Activated CD4-positive, alpha-beta T cell treated with anti-CD3 and anti-CD28 coated beads, Interleukin-10, Interleukin-2, amounts not matched to agents 100 ng/mL and 50 ng/mL, durations not matched to agents 16 hours and 8 hours (primary cell): ENCODE measurements at places on chromosomes 1 and 21.
A peak's percentile ranks its signal among the peaks of the same experiment; 100 is the strongest.

GRCh38 chr1:67646145-67647035, 38.6 kb upstream of the GADD45A start:
- no peak for DNase-seq

- DNase-seq = no peak
These were observed 69.4 kb downstream of the RGS2 start for GRCh38 chr1:192878249-192878648.

- no peak for DNase-seq
These were observed 26.8 kb upstream of the TMPRSS15 start for GRCh38 chr21:18430341-18430740.

- DNase-seq = no peak
These were observed 40.7 kb upstream of the COL6A2 start for GRCh38 chr21:46057111-46057709.

GRCh38 chr1:230323686-230324085, 102.4 kb downstream of the PGBD5 start:
- no peak for DNase-seq

DNA sequence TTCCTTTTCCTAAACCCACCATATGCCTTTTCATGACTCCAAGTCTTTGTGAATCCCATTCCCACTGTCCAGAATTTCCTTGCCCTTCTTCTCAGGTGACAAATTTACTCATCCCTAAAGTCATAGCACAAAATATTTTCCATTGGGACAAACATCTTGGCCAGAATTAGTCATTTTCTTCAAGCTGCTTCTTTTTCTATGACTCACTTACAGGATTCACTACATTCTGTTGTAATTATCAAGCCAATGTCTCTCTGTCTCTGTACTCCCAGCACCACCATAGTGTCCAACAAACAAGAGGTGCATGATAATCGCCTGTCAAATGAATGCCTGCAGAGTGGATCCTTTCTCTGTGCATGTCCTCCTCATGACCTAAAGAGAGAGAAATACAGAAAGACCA, 37.8 kb downstream of the SGIP1 start:
- DNase-seq = no peak

- no peak for DNase-seq
These were observed 18.8 kb downstream of the LAMB3 start for GRCh38 chr1:209633335-209633997.

DNA sequence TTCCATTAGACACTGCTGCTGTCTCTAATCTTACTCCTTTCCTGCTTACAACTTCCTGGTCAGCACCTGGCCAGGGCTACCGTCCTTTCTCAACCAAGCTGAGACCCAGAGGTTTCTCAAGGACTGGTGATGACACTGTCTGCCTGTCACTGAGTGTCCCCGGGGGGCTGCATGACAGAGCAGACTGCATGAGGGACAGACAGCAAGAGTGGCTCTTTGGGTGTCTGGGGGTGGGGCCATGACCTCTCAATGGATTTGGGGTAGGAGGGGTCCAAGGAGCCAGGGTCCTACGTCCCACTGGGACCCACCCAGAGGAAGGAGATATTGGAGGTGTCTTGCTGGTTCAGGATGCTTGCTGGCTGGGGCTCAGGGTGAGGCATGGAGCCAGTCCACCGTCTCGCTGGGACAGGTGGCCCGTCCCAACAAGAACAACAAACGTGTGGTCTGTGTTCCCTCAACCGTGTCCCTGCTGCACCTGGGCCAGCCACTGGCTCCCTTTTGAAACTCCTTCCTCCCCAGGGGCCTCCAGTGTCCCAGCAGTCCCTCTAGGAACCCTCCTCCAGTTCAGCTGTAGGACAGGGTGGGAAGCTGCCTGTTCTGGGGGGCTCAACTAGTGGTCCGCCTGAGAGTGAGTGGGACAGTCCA, 344.6 kb upstream of the AJAP1 start:
- DNase-seq = no peak

- no peak for DNase-seq
These were observed 14.1 kb downstream of the WDR47 start for GRCh38 chr1:109027841-109028240.

GRCh38 chr1:59814901-59815825, at the start of gene HOOK1:
Gene HOOK1, plus strand, starts transcription at chr1:59814949. Its CDS starts 169 bp downstream, at chr1:59815118.
- DNase-seq = no peak

- DNase-seq = peak; percentile 62
These were observed 42.7 kb downstream of the HSD3B1 start for GRCh38 chr1:119549719-119550132.

- no peak for DNase-seq
These were observed 3.8 kb upstream of the PIGC start for GRCh38 chr1:172447641-172448040.

GRCh38 chr1:56453417-56454078, 125.8 kb downstream of the PLPP3 start:
- no peak for DNase-seq

DNA sequence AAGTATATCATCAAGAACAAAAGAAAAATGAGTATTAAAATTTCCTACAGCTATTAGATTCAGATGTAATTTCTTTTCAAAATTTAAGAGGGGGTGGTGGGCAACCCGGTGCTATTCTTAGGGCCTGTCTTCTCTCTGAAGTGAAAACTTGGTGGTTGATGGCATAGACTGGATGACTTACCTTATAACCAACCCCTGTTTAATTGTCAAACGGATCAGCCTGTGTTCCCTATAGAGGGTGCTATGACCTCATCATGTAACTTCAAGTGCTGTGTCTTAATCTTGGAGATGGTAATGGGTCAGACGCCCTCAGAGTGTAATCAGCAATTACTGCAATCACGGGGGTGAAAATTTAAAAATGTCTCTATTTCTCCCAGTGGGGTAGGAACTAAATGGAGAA, 176.2 kb downstream of the PCP4 start:
- DNase-seq = no peak

GRCh38 chr1:109256971-109257681, 7.8 kb downstream of the CELSR2 start:
- DNase-seq = no peak

GRCh38 chr21:33569991-33570390, 18.5 kb downstream of the DONSON start:
- no peak for DNase-seq

DNA sequence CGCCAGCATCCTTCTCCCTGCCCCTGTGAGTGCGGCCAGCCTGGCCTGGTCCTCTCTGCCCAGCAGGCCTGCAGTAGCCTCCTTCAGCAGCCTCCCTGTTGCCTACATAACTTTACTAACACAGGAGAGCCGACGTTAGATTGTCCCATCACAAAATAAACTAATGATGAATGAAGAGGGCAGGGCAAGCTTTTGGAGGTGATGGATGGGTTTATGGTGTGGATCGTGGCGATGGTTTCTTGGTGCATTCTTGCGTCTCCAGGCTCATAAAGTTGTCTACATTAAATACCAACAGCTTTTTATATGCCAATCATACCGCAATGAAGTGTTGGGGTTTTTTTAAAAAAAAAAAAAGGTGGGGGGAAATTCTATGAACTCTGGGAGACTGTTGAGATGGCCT, 164.5 kb downstream of the PRDM16 start:
- no peak for DNase-seq

DNA sequence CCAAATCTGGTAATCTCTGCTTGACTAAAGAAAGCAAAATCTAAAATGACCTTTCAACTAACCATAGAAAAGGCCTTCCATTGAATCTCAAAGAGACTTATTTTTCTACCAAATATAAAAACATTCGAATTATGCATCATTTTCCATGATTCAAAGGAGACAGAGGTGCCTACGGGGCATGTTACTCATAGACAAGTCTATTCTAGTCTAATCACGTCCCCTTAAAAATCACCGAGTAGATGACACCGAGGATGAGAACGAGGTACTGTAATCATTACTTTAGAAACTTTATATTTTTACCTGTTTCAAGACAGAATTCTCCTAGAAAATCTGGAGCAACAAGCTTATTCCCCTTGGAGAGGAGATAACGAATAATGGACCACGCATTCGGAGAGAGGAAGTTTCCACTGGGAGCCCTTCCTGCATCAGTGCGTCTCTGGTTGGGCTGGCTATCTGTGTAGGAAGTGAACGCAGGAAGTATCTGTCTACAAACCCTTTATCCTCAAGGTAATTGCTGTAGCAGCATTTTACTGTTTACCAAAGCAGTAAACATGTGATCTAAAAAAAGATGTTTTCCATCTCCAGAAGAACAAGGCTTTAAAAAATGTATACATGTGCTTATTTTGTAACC, 9.5 kb downstream of the ERG start:
- DNase-seq = no peak

- no peak for DNase-seq
These were observed 17.9 kb downstream of the UBL4B start for GRCh38 chr1:110130113-110130591.

DNA sequence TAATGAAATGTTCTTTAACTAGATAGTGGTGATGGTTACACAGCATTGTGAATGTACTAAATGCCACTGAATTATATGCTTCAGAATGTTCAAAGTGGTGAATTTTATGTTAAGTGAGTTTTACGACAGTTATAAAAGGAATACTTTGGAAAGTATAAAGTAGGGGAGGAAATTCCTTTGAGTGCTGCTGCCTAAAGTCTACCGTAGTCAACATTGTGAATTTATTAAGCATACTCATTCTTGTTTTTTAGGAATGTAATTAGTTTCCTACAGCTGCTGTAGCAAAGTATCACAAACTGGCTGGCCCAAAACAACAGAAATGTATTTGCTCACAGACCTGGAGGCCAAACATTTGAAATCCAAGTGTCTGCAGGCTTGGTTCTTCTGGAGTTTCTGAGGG, 73.0 kb downstream of the SWT1 start:
- no peak for DNase-seq

DNA sequence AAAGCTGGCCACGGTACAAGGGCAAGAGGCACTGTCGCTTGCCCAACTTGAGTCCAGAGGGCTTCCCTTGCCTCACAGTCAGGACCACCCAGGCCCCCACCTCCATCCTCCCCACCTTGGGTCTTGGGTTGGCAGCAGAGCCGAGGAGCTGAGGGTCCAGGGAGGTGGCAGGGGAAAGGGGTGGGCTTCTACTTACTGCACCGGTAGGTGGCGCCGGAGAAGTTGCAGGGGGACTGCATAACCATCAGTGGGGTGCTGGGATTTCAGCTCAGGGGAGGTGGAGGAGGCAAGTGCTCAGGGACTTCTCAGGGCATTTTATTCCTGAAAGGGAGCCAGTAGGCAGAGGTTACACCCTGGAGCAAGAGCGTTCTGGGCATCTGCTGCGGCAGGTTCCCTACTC, 44.0 kb downstream of the TRIM62 start:
- peak; percentile 28 for DNase-seq

DNA sequence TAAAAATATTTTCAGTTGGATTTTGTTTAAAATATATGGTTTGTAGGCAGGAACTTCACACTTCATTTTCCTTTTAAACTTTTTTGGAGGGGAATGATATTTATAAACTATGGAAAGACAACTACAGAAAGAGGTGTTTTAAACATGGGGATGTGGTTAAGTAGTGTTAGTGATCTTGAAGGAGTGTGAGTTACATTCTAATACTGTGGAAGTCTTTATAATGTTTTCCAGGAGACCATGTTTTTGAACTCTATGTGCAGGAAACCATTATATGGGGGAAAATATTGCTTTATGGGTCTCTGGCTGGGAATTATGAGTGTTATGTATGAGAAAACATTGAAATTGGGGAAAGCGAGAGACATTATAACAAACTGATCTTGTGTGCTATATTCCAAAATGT, 35.8 kb upstream of the COL24A1 start:
- no peak for DNase-seq

- peak; percentile 21 for DNase-seq
These were observed 15.1 kb downstream of the FOXJ3 start for GRCh38 chr1:42319871-42320484.

DNA sequence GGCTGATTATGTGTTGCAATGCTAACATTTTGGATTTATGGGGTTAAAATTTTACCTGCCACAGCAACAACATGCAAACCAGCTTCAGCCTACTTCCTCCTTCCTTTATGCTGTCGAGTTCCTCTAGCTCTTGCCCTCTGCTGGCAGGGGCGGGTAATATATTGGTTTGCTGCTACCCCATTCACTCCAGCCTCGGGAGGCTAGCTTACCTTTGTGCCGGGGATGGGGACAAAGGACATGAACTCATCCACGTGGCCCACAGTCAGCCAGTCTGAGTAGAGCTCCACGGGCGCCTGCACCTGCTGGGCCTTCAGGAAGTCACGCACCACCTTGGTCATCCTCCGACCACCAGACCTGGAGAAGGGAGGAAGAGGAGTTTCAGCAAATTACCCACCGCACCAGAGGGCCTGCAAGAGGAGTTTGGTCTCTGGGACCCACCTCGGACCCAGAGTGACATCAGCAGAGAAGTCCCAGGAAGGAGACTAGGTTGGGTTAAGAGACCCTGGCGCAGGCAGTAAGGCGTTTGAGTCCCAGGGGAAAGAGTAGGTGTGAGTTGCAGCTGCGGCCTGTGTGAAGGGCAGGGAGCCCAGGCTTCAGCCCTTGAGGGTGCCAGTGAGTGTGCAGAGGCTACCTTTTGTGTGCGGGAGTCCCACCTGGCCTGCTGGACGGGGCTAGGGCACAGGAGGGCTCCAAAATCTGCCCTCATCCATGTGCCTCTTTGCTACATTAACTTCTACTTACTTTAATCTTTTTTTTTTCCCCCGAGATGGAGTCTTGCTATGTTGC, 21.8 kb upstream of the SDHB start:
- peak; percentile 60 for DNase-seq
